ENCODE measurements at places on chromosomes 1 and 21.
A peak's percentile ranks its signal among the peaks of the same experiment; 100 is the strongest.

- DNase-seq, result no peak
Measured at GRCh38 chr1:89356658-89357400, 7.0 kb upstream of the GBP6 start.

DNA sequence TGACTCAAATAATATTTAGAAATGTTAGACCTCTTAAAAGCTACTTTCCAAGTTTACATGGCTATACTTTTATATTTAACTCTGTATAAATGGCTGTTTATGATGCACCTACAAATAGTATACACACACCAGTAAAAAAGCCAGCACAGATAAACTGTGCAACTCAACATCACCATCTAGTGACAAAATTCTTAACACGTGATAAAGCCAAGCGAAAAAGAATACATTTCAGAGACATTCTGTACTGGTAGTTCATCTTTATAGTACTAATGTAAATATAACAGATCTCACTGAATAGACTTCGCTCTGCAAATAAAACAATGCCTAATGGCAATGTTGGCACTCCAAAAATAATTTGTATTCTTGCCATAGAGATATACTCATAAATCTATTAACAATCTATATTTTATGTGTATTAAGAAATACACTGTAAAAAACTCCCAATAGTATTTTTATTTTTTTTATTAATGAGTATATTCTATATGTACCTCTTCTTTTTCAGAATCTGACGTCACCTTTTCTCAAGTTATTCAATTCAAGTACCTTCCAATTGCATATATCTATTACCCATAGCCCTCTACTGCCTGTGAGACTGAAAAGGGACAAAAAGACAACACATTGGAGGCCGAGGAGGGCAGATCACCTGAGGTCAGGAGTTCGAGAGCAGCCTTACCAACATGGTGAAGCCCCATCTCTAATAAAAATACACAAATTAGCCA, 100.2 kb downstream of the DPYD start:
- no peak for DNase-seq

DNA sequence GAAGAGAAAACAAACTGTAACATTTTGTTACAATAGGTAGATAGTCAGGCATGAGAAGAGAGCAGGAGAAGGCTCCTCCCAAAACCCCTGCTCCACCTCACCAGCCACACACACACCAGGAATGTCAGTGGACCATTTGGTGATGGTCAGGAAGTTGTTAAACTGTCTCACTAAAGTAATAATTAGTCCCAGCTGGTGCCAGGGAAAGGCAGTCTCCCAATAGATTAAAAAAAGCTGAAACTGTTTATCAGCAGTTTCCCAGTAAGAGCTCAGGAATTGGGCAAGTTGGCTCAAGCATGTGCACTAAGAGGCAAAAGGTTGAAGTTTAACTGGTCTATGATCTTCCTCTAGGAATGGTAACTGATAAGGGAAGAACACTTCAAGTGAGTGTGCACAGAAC, 249.6 kb downstream of the COL11A1 start:
- no peak for DNase-seq

DNA sequence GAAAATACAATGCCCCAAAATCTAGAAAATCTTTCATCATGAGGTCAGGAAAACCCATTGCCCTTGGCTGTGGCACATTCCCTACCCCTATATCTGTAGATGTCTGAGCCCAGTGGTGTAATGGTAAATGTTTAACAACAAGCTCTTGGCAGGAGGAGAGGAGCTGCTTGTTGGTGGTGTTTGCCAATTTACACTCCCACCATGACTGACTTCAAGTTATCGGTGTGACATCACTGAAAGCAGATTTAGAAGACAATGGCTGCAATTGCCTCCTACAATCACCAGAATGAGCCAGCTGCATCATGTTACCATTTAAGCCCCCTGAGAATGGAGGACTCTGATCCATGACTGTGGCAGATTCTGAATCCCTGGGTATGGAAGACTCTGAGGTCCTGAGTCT, 70.9 kb downstream of the SDC3 start:
- DNase-seq, result no peak

DNA sequence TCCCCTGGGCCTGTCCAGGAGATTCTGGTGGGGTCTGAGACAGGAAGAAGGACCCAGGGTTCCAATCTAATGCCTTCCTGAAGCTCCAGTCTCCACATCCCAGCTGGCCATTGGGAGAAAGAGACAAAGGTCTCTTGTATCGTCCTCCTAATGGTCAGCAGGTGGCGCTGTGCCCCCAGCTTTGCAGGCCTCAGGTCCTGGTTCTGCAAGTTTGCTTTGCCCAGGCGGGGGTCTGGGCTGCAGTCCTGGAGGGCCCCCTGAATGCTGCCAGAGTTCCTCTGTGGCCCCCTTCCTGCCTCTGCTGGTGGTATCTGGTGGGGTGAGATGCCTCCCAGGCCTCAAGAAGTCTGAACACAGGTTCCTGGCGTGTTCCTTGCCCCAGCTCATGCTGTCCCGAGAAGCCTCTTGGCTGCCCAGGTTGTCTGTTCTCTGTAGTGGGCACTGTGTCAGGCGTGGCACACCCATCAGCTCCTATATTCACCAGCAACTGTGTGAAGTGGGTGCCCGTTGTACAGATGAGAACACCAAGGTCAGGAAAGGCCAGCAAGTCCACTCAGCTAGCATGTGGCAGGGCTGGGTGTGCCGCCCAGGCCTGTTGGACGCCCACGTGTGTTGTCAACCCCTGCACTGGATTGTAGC, 33.8 kb upstream of the CSF3R start:
- peak; percentile 65 for DNase-seq

DNA sequence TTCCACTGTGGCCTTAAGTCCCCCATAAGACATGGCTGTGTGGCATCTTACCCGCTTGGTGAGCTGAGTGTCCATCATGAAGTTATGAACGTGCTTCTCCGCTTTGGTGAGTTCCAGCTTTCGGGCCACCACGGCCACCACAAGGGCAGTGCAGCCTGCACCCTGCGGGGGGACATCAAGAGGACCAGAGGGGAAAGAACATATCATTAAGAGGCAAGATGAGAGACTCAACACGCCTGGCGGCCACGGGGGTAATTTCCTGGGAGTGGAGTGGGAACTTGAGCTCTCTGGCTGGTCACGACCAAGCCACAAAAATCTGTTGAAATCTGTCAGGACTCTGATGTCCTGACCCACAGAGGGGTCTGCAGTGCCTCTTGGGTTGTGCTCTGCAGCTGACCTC, 117.9 kb upstream of the ADAR start:
- DNase-seq, result no peak

DNA sequence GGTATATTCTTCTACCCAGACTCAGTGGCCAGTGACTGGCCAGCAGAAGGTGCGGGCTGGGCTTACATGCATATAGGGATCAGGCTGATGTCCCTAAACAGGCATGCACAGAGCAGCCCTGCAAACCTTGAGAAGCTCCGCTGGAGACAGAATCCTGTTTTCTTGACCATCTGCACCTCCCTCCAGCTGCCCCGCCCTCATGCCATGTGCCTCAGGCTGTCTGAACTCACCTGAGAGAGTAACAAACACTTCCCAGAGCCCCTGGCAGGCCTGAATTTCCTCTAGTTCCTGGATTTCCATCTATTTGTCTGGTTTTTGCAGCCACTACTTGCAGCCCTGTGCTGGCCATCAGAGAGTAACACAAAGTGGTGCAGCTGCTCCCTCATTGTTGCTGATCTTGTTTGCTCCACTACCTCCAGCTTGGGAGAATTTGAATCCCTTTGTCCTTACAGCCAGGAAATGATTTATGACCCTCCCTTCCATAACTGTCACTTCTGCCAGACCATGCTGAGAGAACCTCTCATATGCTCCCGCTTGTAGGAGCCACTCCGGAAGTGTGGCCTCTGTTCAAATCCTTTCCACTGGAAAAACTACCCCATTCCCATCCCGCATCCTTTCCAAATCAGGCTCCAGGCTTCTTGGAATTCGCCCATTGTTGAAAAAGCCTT, 113.6 kb downstream of the NMNAT2 start:
- DNase-seq, result no peak
